ENCODE measurements at places on chromosomes 1 and 21.

- DNase-seq, result no peak
These were observed 5.9 kb downstream of the ARHGEF10L start for GRCh38 chr1:17545356-17545755.

- DNase-seq, result no peak
These were observed 168.9 kb downstream of the LMO4 start for GRCh38 chr1:87497380-87498203.

- DNase-seq, result no peak
These were observed 89.0 kb upstream of the CHODL start for GRCh38 chr21:18155508-18156193.

DNA sequence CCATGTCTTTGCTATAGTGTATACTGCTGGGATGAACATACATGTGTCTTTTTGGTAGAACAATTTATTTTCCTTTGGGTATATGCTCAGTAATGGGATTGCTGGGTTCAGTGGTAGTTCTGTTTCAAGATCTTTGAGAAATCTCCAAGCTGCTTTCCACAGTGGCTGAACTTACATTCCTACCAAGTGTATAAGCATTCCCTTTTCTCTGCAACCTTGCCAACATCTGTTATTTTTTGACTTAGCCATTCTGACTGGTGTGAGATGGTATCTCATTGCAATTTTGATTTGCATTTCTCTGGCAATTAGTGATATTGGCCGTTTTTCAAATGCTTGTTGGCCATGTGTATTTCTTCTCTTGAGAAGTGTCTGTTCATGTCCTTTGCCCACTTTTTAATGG lies 37.5 kb upstream of the ANGPTL1 start:
- no peak for DNase-seq

- DNase-seq, result no peak
These were observed 2.7 kb downstream of the ENAH start for GRCh38 chr1:225650179-225650578.

- DNase-seq, result peak; percentile 92
These were observed 2.5 kb upstream of the CERS2 start for GRCh38 chr1:150976879-150977694.

- no peak for DNase-seq
These were observed 73.8 kb downstream of the RPE65 start for GRCh38 chr1:68375919-68376318.

DNA sequence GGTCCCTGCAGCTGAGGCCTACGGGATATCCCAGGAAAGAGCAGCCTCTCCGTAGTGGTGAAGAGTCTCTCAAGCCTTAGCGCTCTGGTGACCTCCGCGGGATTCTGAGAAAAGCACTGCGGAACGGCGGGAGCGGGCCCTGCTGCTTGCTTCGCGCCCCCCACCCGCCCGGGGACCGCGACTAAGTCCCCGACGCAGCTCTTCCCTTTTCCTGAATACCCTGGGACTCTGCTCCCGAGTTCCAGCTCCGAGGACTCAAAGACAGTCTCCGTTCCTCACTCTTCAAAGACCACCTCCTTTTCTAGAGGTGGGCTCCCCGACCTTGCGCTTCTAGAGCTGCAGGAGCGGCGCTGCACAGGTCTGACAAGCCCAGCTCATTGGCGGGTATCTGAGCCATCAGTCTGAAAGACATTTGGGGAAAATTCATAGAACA lies 3.6 kb upstream of the PRRX1 start:
- no peak for DNase-seq

DNA sequence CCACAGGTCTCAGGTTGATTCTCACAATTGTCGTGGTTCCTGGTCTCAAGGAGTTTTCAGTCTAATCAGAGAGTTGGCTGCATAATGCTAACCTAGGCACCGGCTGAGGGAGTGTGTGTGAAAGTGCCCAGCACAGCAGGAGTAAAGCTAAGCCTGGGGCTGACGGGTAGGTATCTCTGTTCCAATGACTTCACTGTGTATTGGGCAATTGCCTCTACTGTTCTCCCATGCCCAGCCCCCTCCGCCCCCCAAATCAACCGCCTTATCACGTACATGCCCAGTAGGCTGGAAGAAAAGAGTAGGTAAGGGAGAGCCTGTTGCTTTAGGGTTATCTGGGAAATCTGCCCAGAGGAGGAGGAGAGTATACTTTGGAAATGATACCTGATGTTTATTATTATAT lies 54.7 kb downstream of the MRPS6 start:
- no peak for DNase-seq

GRCh38 chr1:37875833-37876232 lies 16.4 kb upstream of the MTF1 start:
- no peak for DNase-seq

- no peak for DNase-seq
These were observed 86.9 kb downstream of the MPZL1 start for GRCh38 chr1:167808690-167809089.

GRCh38 chr1:169217636-169218035 lies 111.1 kb downstream of the ATP1B1 start:
- DNase-seq, result no peak

- no peak for DNase-seq
These were observed 33.6 kb downstream of the NTPCR start for GRCh38 chr1:232983817-232984567.

DNA sequence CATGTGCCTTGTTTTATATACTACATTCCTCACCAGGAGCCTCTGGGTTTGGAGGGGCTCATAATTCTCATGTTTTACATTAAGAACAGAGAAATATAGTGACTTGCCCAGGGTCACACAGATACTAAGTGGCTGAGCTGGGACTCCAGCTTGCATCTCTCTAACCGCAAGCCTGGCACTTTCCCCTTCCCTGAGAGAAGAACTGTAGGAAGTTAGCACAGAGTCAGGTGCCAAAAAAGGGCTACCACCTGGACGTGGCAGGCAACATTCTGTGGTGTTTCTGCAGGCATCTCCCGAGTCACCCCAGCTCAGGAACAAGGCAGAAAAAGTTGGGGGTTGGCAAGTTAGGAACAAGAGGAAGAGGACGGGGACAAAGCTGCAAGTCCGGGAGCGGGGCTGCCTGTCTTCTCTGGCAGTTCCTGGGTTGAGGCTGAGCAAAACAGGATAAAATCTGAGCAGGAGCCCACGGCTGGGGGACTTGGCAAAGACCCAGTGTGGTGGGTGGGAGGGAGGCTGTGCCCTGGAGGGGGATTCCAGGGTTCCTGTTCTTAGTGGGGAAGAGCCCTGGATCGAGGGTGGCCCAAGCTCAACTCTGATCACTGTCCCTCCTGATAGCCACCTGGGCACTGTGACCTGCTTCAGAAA lies 9.8 kb downstream of the PLA2G5 start:
- DNase-seq, result no peak

DNA sequence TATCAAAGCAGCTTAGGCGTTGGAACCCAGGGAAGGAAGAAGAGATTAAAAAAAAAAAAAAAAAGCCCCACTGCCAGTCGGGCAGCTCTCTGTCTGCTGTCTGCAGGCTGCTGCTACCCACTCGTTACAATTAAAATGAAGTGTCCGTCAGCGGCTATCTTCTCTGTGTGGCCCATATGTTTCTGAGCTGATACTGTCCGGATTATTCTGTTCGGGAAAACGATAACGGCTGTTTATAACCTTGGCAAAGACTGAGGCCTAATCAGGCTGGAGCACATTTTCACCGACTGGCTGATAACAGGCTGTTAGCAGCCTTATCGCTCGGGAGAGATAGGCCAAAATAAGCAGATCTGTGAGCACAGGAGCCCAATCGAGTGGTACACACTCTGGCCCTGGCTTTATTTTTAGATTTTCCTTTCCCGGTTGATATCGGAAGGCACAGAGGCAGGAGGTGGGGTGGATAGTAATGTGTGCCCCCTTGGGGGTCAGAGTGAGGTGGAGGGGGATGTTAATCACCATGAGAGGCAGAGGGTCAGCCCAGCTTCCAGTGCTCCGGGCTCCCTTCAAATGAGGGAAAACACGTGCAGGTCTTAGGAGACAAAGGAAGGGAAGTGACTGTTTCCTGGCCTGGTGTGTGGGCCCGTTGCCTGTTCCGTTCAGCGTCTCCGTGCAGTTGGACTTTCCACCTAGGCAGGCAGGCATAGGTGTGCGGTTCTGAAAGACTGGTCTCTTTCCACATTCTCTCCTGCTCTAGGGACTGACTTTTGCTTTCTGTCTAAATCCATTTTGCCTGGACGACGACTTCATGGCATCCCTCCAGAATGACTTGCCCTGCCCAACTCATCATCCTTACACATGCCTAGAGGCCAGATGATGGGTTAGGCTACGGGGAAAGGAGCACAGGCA lies 153.4 kb downstream of the PBX1 start:
- DNase-seq, result no peak

- DNase-seq, result no peak
These were observed 26.2 kb upstream of the CD1D start for GRCh38 chr1:158154501-158154900.

GRCh38 chr1:242828199-242828598 lies 303.7 kb upstream of the PLD5 start:
- no peak for DNase-seq

DNA sequence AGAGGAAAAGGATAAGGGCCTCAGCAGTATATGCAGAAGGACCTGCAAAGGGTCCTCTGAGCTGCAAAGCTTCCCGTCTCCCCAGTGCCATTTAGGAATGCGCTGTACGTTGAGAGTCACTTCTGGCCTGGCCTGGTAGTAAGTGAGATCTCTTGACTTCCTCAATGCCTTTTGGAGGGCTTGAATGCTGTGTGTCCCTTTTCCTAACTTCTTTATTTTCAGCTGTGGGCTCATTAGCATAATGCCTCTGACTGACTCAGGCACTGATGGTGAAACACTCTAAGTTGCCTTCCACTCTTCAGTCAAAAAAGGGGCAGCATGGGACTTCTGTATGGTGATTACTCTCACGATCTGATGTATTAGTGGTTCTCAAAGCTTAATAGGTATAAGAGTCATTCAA lies 49.9 kb downstream of the XCL1 start:
- no peak for DNase-seq

- no peak for DNase-seq
These were observed 125.6 kb downstream of the BARHL2 start for GRCh38 chr1:90591355-90591969.

DNA sequence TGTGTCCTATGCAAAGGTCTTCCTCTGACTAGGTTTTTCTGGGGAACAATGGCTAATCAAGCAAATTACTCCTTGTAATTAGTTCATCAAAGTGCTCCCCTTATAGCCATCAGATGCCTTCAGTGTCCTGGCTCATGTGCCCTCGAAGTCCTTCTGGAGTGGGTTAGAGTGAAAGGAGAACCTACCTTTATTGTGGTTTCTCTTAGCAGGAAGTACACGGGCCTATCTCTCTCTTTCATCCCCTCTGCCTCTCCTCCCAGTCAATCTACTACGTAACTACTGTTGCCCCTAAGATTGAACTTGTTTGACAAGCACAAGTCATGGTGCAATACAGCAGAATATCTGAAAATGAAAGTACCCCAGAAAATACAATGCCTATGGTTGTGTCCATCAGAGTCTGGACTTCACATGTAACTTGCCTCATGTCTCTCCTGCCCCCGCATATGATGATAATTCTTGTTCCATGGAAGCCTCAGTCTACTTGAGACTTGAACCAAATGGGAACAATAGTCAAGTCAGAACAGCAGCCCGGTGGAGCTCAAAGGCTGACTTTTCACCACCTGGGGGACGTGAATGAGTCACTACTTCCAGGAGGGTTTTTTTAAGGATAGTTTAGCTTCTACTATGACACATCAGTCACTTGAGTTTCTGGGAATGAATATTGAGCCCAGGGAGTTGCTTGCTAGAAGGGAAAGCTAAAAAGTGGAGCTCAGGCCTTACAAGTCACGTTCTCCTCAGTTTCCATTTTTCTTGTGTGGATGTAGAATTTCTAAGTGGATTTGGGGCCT lies 243.6 kb downstream of the TNR start:
- DNase-seq, result peak; percentile 7

DNA sequence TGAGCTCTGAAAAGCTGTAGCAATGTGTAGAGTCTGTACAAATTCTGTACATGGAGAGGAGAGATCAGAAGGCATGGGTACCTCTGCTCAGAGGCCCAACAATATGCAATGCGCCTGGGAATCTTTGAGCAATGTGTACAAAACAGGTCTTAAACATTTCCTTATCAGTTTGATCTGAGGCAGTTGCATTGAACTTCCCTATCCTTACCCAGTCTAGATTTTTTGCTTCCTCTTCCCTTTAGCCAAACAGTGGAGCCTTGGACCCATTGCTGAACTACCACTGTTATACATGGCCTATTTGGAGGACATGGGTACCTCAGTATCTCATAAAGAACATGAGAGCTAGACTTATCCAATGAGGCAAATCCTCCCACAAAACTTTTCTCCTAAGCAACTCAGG lies 12.6 kb upstream of the MNDA start:
- no peak for DNase-seq

DNA sequence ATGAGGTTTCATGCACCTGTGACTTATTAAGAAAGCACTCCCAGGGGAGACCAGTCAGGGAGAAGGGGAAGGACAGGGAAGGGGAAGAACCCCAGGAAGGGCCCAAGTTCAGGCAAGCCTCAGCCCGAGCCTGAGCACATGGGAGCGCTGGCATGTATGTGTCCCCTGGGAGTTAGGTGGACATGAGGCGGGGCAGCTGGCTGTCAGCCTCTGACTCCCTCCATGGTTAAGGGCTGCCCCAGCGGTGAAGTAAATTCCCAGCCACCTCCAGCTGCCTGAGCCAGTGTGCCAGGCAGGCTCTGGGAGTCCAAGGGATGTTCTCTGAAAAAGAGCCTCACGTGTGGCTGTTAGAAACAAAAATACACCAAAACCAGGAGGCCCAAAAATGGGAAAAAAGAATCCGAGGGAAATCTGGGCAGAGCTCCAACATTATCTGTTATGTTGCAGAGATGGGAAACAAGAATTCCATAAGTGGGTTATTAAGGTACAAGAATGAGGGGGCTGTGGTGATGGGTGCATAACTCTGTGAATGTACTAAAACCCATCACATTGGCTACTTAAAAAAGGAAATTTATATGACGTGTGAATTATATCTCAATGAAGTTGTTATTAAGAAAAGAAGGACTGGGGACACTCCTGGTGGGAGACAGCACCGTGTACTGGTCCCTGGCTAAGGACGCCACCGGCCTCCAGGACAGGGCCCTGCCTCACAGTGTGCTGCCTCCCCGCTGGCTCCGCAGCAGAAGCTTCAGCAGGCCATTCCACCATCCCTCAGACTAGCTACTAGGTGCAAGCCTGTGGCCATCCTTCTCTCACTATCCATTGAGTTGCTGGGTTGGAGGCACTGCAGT lies 18.7 kb downstream of the DMRTB1 start:
- no peak for DNase-seq

DNA sequence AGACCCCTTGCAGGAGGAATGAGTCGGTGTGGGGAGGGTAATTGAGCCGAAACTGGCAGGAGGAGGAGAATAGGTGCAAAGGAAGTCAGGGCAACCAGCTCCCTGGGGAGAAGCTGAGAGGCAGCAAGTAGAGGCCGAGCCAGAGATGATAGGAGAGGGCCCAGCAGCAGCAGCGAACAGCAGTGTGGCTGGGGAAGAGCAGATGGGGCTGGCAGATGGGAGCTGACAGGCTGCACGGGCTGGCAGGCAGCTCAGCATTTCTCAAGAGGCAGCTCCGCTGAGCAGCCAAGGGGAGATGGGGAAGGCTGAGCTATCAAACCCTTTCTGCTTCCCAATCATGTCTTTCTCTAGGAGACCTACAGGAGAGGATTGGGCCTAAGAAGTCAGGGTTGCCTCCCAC lies 158.2 kb downstream of the TRIM33 start:
- DNase-seq, result no peak

Data from activated CD4-positive, alpha-beta T cell treated with anti-CD3 and anti-CD28 coated beads, Interleukin-2, amount 50 U/mL, for 16 hours (primary cell).